Fibroblast of gingiva (primary cell): ENCODE measurements at places on chromosomes 6 and 20.
A peak's percentile ranks its signal among the peaks of the same experiment; 100 is the strongest.

DNA sequence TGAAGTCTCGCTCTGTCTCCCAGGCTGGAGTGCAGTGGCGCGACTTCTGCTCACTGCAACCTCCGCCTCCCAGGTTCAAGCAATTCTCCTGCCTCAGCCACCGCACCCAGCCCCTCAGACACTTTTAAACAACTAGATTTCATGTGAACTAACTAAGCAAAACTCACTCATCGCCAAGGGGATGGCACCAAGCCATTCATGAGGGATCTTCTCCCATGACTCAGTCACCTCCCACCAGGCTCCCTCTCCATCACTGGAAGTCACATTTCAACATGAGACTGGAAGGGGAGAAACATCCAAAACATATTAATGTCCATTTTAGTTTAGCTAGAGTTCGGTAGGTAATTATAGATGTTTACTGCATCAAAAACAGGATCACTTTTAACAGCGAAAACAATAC, 95.9 kb upstream of the PRL start:
- DNase-seq: no peak

- DNase-seq: peak; percentile 12
Measured at GRCh38 chr6:166757232-166758135, 130.4 kb upstream of the RPS6KA2 start.

GRCh38 chr6:116543149-116543548, 2.3 kb downstream of the TRAPPC3L start:
- DNase-seq: no peak

- DNase-seq: no peak
Measured at GRCh38 chr6:119052292-119052889, 26.1 kb downstream of the FAM184A start.

- DNase-seq: no peak
Measured at GRCh38 chr20:60565551-60565950, 607.3 kb downstream of the CDH26 start.
